ENCODE measurements at places on chromosomes 3 and 15. TPM values are rescaled to one million over a fixed set of nuclear protein-coding genes. Genes with fewer than 3 reads are reported as not detected.

GRCh38 chr3:52153389-52154096, 680 bp downstream of the POC1A start:
- DNase-seq: peak; percentile 57

DNA sequence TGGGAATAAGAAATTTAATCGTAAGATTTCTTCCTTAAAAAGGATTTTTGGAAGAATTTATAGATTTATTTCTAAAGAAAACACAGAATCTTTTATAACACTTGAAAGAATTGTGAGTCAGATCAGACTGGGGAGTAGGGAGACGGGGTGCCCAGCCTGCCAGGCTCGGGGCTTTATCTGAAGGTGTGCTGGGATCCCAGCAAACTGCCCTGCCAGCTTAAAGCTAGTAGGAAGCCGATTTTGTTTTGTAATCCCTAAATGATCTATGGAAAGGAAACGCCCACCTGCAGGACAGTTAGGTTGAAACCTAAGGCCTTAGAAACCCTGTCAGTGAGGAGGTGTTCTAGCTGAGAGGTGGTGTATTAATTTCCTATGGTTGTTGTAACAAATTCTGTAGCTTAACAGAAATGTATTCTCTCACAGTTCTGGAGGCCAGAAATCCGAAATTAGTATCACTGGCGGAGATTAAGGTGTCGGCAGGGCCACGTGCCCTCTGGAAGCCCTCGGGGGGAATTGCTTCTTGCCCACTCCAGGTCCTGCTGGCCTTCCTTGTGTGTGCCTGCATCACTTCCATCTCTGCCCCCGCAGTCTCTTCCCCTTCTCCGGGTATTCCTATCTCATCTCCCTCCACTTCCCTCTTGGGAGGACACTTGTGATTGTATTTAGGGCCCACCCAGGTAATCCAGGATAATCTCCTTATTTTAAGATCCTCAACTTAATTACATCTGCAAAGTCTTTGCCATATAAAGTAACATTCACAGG, 19.3 kb upstream of the RAB6B start:
- DNase-seq: no peak

DNA sequence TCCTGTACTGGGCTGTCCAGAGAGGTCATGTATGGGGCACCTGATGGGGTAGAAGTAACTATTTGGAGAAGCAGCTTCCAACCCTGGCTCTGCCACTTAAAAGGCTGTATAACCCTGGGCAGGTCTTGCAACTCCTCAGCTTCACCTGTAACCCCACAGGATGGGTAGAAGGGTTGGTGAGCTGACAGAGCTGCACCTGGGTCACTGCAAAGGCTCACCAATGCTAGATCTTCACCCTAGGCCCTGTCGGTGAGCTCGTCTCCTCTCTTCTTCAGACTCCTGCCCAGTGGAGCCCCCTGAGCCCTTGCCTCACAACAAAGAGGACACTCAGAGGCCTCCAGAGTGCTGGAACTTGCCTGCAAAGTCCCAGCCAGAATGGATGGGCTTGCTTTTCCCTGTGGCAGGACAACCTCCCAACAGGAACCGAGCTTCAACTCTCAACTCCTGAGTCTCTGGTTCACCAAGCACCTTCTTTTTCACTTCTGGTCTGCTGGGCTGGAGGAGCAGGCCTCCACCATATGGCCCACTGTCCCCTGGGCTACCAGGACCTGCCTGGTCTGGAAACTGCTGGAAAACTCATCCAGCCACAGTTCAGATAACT, 45.9 kb downstream of the XXYLT1 start:
- peak; percentile 63 for DNase-seq

GRCh38 chr15:27903405-27903804, 195.7 kb downstream of the OCA2 start:
- no peak for DNase-seq

DNA sequence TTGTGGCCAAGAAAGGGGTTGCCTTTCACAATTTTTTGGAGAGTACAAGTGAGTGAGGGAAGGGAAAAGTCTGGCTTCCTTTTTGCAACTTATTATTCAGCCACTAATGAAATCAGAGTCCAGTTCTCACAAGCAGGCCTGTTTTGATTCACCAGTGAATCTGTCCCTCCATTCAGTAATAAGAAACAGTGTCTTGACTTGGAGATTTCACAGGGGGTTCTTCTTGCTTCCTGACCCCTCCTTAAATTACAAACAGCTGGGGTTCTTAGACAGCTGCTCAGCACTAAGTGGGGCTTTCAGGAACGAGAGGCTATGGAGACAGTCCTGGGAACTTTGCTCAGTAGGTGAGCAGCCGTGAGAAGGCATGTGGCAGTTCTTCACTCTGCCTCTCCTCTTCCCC, 24.5 kb downstream of the SEMA3G start:
- DNase-seq: no peak

DNA sequence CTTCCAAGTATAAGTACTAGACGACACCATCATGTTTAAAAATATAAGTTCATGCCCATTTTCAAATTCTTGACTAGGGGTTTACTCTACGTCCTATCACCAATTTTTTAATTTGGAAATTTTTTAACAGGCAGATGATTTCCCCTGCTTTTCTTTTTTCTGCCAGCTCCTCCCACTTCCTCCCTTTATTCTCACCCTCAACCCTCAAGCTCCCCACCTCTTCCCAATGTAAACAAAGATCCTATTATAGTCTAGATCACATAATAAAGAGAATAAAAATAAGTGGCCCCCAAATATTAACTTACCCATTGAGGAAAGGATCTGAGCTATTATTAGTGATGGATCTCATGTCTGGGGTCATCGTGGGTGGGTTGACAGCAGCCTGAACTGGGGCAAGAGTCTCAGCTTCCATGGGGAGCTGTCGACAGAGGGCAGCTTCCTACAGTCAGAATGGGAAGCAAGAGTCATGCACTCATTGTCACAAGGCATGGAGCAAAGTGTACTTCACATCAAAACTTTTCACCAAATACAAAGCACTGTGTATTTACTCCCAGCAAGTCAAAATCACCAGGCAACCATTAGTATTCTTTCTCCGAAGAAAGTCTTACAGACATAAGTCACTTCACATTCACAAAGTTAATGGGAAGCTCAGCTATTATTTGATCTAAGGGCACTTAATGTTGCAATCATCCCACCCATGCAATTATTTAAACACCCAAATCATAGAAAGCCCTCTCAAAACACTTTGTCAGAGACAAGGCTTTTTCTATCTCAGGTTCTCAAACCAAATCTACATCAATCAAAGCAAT, 53.2 kb downstream of the TM4SF4 start:
- DNase-seq: no peak

- no peak for DNase-seq
Measured at GRCh38 chr3:58260261-58260731, 22.7 kb downstream of the ABHD6 start.

DNA sequence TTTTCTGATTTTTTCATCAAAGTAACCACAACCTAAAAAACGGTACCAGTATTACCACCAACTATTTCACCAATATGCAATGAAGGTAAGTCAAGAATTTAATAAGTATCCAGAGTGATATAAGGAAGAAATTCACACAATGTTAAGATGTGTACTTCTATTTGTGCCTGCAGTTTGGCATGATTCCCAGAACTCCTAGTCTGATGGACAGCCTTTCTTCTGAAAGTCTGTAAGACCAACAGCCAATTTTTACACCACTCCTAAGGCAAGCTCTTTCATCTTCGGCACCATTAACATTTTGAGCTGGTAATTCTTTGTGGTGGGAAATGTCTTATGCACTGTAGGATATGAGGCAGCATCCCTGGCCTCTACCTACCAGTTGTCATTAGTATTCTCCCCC, 108.3 kb downstream of the VPS13C start:
- no peak for DNase-seq

GRCh38 chr15:70299931-70300869, 202.5 kb upstream of the TLE3 start:
- DNase-seq: no peak

SRGAP3 gene
- total RNA-seq: 2.0 TPM

ACTRT3 gene
- total RNA-seq: 1.6 TPM

MST1R gene
- total RNA-seq: 13.1 TPM

OR5K2 gene
- total RNA-seq: not detected

P2RY12 gene
- 1.9 TPM for total RNA-seq

PRSS50 gene
- total RNA-seq: not detected

MIX23 gene
- 18.6 TPM for total RNA-seq

TMEM212 gene
- total RNA-seq: not detected

Measured in aorta (tissue), 5 donors.